ENCODE measurements at places on chromosomes 11 and 22.

- no peak for DNase-seq
Measured at GRCh38 chr11:1000357-1001278, 35.9 kb downstream of the MUC6 start.

DNA sequence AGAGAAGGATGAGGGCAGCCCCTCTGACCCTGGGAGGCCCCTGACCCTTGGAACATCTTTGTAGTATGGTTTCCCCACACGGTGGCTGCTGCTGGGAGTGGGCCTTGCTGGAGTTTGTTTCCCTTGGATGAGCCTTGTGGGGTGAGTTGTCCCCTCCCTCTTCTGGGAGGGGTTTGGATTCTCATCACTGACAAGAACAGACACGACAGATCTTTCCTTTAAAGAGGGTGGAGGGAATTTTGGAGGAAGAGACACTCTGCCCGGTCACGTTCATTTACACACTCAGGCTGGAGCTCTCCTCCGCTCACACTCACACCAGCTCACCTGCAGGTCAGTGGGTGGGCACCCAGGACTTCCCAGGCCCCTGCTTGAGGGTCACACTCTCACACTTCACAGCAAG lies 31.7 kb downstream of the POU2F3 start:
- DNase-seq, result no peak

DNA sequence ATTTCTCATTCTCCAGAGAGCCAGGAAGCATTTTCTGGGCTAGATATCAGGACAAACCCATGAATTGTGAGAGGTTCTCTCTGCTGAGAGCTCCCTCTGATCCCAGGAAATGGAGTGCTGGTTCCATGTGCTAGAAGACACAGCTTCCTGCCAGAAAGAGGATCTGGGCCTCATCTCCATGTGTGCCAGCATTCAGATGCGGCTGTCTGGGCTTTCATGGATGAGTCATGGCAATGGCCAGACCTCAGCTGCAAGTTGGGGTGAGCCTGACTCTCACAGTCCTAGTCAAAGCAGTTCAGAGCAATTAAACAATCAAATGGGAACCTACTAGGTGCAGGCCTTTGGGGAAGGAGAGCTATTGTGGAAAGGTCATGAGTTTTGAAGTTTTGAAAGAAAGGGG lies 82.3 kb upstream of the EED start:
- DNase-seq, result no peak

DNA sequence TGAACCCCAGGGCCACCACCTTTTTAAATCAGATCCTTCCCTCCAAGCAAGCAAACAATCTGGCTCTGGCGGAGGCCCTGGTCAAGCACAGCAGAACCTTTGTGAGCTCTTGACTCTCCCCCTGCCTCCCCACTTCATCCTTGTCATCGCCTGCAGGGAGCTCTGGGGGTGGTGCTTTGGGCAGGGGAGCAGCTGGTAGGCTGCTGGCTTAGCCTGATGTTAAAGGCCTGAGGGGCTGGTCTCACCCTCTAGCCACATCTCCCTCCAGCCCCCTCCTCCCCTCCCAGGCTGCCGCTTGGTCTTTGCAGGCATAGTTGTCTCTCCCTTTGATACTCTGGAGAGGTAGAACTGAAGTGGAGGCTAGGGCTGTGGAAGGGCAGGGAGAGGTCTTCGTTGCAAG lies 50.9 kb downstream of the THAP12 start:
- DNase-seq, result no peak

GRCh38 chr11:117822074-117823033 lies 2.2 kb downstream of the FXYD2 start:
- DNase-seq, result no peak

DNA sequence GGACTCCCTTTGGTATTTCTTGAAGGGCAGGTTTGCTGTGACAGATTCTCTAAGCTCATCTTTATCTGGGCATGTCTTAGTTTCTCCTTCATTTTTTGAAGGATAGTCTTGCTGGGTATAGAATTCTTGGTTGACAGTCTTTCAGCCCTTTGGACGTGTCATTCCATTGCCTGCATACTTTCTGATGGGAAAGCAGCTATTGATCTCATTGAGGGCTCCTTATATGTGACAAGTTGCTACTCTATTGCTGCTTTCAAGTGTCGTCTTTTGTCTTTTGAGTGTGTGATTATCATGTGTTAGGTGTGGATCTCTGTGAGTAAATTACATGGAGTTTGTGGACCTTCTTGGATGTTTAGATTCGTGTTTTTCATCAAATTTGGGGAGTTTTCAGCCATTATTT lies 21.9 kb downstream of the IGHMBP2 start:
- no peak for DNase-seq

DNA sequence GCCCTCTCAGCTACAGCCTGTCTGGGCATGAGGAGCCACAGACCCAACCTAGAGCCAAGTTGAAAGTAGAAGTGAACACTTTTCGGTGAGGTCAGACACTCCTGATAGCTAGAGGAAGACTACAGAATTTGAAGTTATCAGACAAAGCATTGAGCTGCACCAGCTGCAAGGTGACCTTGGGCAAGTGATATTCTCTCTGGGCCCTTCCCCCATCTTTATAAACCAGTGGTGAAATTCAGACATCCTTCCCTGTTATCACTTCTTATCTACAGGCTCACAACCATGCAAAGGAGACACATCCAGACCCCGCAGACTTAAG lies 8.0 kb upstream of the PMM1 start:
- DNase-seq, result no peak

GRCh38 chr11:64040684-64041322 lies 5.1 kb downstream of the FLRT1 start:
- DNase-seq, result no peak
